ENCODE measurements at places on chromosomes 3 and 15.
A peak's percentile ranks its signal among the peaks of the same experiment; 100 is the strongest.

DNA sequence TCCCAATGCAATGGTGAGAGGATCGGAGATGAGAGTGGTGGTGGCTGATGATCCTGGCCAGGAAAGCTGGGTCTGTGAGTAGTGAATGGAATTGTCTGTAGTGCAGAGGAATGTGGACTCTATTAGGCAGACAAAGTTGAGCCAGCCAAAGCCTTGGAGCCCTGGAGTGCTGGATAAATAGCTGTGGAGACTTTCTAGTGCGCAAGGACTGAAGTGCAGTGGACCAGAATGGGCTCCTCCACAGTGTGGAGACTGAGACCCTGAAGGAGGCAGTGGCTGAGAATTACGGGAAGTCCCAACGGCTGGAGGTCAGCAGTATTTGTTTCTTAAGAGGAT, 874 bp downstream of the ZNF662 start:
- DNase-seq = no peak

DNA sequence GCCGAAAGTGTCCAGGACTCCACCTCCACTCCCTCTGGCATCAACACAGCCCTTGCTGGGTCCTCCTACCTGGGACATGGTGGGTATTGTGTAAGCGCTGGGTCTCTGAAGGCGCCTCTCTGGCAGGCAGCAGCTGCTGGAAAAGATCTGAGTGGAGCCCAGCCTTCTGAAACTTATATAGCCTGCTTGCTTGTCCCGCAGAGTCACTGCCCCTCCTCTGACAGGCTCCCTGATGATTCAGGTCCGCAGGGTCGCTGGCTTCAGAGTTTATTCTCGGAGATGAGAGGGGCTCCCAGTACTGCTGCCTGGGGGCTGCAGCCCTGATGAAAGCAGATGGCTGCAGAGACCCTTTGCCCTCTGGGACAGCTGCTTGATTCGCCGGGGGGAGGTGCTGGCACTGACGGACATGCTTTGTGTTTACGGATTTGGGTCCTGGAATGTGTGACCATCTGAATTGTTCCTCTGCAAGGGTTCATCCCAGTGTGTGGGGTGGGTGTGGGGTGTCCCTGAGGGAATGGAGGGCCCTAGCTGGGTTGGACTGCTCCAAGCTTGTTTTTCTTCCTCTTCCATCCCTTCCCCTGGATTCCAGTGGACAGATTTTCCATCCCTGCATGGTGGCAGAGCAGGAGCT, at the start of gene MUSTN1:
Gene MUSTN1, minus strand, starts transcription at position 149 of the 631 bp plus-strand sequence. Its CDS starts 71 bp downstream, at position 78.
- DNase-seq = no peak

GRCh38 chr3:53880396-53881345, 1.3 kb downstream of the ACTR8 start:
- no peak for DNase-seq

- DNase-seq = no peak
Measured at GRCh38 chr15:39579487-39580116, 1.3 kb upstream of the THBS1 start.

- DNase-seq = no peak
Measured at GRCh38 chr15:59594493-59594942, 17.1 kb upstream of the GCNT3 start.

DNA sequence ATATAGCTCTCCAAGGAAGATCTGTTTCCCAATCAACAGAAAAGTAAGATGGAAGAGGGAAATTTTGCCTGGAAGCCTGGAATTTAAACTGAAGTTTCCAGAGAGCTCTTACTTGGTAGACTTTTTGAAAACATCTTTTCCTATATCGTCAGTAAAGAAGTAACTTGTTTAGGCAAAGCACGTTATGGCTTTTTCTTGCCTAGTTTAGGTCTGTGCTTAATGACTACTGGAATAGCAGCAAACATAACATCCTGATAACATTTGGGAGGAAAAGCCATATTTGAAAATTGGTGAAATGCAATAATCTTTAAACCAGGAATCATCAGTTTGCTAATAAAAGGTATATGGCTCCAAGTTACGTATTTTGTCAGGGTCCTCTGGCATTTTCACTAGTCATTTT, 160.4 kb upstream of the CGNL1 start:
- no peak for DNase-seq

- no peak for DNase-seq
Measured at GRCh38 chr3:160022068-160022467, 33.4 kb downstream of the IL12A start.

GRCh38 chr15:75307778-75308390, 25.2 kb downstream of the GOLGA6D start:
- DNase-seq = no peak

DNA sequence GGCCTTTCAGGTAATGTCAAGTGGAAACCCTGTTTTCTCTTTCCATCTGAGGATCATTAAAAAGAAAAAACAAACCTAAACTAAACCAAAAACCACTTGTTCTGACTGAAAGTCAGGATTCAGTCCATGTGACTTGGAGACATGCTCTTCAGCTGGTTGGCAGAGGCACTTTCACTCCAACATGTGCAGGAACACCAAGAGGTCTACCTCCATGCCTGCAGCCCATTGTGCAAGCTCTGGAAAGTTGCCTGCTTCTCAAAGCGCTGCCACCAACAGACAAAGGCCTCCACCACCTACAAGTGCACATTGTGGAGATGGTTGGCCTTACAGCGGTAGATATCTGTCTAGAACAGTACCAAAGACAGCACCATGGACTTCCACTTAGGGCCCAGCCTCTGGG, 161.8 kb downstream of the LEKR1 start:
- no peak for DNase-seq

GRCh38 chr3:55664387-55664786, 177.3 kb upstream of the WNT5A start:
- no peak for DNase-seq

DNA sequence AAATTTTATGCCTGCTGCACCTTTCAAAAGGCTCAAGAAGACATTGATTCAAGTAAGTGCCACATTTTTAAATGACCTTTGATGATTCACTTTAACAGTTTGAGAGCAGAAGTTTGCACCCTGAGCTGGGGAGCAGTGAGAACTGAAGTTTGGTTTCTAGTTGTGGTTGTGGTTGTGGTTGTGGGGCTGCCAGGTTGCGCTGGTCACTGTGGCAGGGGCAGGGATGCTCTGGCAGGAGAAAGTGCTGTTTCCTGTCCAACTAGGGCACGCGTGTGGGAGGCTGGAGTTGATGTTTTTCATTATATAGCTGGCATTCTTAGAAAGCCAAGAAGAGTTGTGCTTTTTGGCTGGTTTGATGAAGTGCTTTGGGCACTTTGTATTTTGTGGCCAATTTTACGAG, 339.7 kb upstream of the NR2F2 start:
- peak; percentile 46 for DNase-seq

DNA sequence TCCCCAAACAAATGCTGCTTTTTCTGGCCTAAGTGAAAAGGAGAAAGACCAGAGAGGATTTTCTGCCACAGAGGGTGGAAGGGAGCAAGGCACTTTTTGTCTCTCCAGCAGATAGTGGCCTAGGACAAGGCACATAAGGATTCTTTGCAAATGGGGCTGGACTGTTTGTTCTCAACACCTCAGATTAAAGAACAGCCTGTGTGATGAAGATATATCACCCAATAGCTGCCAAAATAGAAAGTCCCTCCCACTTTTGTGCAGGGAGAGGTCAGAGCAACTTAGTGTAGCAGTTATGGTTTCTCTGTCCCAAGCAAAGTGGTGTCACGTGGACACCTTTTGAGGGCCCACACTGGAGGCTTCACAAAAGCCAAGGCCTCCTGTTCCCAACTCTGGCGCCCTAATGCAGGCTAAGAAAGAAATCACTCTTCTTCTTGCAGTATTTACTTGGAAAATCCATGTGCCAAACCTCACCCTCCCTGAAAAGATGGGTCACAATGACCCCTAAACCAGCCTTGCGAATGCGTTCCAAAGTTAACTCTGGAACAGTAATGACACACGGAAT, 84.9 kb downstream of the LRIG1 start:
- no peak for DNase-seq

DNA sequence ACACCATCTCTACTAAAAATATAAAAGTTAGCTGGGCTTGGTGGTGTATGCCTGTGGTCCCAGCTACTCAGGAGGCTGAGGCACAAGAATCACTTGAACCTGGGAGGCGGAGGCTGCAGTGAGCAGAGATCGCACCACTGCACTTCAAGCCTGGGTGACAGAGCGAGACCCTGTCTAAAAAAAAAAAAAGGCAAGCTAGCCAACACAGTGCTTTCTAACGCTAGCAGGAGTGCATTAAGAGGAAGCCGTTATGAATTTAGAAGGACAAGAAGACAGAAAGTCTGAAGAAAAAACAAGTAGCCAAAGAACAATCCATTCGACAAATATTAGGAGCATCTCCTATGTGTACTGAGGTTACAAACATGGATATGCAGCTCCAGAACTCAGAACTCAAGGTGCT, 28.6 kb downstream of the BHLHE40 start:
- no peak for DNase-seq

DNA sequence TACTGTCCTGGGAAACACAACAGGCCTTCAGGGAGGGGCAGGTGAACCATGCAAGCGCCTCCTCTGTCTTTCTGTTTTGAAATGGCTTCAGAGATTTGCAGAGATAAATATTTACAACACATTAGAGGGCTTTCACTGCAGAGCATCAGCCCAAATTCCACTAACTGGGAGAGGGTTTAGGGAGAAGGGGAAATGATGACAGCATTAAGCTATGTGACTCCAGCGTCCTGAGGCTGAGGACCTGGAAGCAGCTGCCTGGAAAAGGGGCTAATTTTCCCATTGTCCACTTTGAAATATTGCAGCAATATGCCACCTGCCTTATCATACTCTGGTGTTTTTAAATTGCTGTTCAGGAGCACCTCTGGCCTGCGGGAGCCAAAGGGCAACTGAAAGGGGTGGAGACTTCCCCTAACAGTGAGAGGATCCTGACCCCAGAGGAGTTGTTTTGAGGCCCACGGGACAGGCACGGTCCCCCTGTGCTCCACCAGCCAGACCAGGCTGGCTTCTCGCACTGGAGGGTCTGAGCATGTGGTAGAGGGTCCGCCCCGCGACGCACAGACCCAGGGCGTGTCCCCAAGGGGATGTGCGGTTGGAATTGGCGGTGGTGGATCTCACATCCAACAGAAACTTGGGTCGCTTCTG, 110.6 kb downstream of the XXYLT1 start:
- DNase-seq = no peak

DNA sequence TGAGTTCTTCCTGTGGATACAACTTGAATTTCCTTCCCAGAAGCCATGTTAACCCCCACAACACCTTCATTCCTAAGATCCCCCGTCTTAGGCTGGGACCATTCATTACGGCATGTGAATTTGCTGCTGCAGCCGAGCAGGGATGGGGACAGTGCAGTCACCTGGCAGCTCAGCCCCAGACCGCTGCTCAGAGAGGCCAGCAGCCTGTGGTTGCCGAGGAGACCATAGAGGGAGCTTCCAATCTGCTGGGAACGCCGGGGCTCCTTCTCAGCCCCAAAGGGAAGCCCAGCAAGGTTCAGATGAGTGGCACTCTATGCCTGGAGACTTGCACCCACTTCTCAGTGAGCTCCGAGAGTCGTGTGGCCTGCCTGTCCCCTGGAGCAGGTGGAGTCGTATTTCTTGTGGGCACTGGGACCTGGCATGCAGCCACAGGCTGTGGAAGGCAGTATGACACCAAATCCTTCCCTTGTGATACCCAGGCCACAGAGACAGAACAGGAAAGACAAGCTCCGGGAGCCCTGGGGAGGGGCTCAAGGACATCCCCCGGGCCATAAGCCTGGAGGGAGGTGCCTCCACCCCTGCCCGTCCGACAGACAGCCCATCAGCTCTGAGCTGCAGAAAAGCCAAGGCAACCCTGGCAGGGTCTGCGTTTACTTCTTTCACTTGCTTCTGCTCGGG, 167.3 kb downstream of the FAM43A start:
- DNase-seq = no peak

DNA sequence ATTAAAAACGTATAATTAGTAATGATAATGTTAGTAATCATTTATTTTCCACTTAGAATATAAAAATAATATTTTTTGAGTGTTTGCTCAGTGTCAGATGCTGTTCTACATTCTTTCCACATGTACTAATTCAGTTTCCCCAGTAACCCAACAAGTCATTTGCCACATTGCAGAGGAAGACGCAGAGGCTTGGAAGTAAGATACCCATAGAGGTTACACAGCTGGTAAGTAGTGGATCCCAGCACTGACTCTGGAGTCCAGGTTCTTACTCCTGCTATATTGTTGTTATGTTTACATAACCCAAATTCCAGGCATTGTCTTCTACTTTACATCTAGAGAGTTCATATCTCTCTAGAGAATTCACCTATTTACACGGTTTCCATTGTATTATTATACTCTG, 48.2 kb upstream of the MYO5C start:
- DNase-seq = no peak

GRCh38 chr3:34024447-34025240, 226.2 kb downstream of the PDCD6IP start:
- DNase-seq = no peak

DNA sequence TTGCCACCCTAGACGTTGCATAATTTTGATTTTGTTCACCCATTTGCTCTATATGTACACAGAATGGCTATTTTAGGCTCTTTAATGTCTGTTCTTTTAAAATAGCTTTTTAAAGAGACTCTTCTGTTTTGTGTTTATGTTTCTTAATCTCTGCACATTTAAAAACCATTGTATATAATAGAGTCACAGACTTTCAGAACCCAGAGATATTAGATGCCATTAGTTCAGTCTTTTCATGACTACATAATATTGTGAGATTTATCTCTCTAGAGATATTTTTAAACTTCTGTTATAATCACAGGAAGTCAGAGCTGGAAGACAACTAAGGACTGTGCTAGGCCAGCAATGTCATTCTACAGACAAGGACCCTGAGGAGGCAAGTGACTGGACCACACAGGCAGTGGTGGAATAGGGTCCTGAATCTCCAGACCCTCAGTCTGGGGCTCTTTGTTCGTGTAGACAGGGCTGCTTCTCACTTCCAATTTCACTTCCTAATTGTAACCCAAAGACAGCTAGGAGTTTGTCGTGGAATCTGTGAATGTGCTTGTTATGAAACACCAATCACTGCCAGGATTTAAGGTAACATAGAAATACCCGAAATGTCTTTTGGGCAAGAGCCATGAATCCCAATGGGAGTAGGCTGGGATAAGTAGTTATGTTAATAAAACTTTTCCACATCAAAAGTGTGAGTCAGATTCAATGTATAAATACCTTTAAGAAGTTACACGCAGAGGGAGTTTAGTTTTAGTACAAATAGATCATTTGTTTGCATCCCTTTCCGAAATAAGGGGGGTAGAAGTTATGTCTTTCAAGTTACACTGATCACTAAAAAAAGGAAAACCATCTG, 165.2 kb upstream of the ROPN1 start:
- DNase-seq = no peak

DNA sequence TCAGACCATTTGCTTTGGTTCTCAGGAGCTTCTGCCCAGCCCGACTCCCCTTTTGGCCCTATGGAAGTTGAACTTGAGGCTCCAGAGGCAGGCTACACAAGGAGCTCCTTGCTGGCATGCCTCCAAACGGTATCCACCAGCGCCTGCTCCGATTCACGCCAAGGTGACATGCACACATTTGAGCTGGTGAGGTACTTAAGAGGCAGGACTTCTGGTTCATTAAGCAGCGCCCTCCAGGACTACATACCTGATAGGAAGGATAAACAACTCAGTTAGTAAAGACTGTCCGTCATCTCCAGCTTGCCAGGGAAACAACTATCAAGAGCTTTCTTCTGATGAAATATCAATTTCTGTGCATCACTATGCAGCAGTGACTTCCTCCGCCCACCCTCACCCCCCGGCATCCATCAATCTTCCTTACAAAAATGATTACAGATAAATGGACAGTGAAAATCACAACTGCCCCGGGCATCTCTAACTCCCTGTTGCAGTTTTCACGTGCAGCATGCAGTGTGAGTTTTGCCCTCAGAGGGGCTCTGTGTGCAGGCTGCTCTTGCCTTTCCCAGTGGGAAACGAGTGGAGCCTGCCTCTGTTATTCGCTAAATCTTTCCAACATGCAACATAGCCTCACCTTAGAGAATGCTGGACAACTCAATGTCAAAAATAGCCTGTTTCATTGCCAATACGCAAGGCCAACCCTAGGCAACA, 122.9 kb downstream of the ARRDC4 start:
- no peak for DNase-seq

All from natural killer cell (primary cell).